Retina (tissue), 1 donor: ENCODE measurements at places on chromosomes 3 and 15.

DNA sequence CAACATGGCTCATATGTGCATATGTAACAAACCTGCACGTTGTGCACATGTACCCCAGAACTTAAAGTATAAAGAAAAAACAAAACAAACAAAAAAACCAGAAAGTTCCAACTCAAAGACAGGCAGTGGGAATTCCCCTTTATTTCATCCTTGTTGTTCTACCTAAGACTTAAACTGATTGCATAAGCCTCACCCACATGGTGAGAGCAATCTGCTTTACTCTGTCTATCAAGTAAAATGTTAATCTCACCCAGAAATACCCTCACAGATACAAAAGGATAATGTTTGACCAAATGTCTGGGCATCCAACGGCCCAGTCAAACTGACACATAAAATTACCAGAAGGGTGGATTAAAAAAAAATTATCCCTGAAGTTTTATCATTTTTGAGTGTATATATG is 190.9 kb upstream of the PLSCR5 start:
- DNase-seq: no peak

GRCh38 chr15:48413304-48413703 is 82.1 kb downstream of the DUT start:
- DNase-seq: no peak

DNA sequence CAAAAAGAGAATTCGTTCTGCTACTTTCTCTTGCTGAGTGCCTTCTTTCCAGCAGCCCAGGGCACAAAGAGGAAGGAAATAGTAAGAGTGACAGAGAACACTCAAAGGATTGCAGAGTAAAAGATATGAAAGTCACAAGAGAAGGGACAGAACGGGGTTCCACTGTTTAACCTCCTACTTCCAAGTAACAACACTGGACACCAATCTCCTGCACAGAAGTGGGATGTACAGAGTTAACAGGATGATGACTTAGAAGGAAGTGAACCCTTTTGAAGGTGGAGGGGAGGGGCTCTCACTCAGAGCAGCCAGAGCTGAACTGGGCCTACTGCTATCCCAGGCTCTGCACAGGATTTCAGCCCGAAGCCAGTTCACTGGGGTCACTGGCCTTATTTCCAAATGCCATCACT is 130.1 kb upstream of the PRICKLE2 start:
- no peak for DNase-seq

- no peak for DNase-seq
These were observed 7.6 kb downstream of the ULK3 start for GRCh38 chr15:74835312-74835823.

DNA sequence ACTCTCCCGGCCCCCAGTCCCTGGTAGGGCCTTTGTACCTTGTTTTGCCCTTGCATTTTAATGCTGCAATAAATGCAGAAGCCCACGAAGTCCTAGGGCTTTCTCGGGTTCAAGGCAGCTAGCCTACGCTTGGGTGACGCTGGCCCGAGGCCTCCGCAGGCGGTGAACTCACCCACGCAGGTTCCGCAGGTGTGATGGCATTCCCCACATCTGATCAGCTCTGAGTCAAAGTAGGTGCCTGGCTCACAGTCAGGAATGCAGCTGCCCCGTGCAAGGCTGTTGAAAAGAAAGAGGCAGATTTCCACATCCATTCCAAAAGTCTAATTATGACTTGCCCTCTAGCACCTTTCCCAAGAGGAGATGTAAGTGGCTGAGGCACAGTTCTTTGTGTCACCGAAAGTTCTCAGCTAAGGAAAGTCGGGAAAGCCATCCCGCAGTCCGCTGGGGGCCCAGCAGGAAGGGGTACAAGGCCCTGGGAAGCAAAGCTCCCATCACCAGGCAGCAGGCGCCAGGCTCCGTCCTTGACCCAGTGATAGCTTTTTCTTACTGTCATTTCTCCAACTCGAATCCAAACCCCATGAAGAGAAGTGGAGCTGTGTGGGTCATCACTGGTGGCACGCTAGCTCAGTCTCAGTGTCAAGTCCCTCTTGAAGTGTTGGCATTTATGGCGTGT is 23.2 kb upstream of the SNRPA1 start:
- DNase-seq: no peak

DNA sequence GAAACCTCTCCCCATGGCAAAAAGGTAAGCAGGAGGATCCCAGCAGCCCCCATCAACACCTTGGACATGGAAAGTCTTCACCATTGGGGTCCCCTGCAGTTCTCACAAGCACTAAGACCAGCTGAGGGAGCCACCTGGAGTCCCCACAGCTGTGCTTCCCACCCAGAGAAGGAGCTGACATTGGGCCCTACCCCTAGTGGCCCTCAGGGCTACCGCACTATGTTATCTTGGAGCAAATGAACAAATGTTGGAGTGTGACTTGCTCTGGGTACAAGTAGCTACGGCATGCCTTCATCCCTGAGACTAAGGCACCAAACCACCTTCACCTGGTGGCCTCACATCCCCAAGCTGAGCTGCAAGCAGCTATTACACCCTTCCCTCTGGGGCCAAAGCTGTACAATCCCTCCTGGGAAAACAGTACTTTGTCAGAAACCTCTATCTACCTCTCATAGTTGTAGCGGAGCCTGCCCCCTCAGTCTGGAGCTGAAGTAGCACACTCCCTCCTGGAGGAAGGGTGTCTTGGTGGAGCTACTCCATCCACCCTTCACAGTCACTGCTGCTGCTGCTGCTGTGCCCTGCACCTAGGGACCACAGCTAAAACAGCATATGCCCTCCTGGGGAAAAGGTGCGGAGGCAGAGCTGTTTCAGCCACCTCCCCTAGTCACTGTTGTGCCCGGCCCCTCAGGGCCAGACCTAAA is 42.7 kb downstream of the SERP1 start:
- DNase-seq: no peak

GRCh38 chr3:46410669-46411068 is 3.6 kb downstream of the CCRL2 start:
- DNase-seq: no peak

GRCh38 chr3:16174026-16174355 is 489 bp upstream of the GALNT15 start:
- DNase-seq: no peak
